ENCODE measurements at places on chromosomes 16 and 17. TPM values are rescaled to one million over a fixed set of nuclear protein-coding genes. Genes with fewer than 3 reads are reported as not detected.

Gene CDRT15L2
- not detected for total RNA-seq

Gene CCL3
- total RNA-seq, result not detected

Gene TMEM186
- total RNA-seq, result 11.8 TPM

Gene TMIGD1
- not detected for total RNA-seq

Gene GUCY2D
- not detected for total RNA-seq

Gene TAT
- total RNA-seq, result not detected

Gene UBE2G1
- 98.5 TPM for total RNA-seq

Gene CALB2
- not detected for total RNA-seq

Gene TBC1D3K
- total RNA-seq, result not detected

DNA sequence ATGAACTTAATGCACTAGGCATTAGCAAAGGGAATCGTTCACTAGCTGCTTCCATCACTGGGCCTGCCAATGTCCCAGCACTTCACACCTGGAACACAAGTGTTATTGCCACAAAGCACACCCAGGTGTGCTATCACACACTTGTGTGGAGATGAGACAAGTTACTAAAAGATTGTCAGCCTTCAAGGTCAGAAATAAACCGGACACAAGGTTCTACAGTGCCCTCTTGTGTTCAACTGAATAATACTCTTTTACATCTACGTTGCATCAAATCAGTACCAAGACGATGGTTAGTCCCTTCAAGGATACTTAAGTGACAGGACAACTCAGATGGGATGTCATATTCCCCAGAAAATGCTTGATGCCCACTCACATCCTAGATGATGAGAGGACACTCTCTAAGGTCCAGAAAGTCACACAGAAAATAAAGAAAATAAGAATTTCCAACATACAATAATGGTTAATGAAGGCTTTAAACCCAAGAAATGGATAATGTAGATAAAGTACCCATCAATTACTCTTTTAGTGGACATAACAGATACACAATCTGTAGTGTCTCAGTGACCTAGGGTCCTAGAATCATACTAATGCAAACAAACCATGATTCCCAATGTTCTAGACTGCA, 16.4 kb upstream of the GLG1 start:
- H3K4me3 ChIP-seq, result no peak overlapping the region
- no peaks in the 10 kb centered on the region for H3K27me3 ChIP-seq
- H3K27ac ChIP-seq, result no peak overlapping the region
- peaks cover 9% of the 10 kb centered on the region for H3K36me3 ChIP-seq

DNA sequence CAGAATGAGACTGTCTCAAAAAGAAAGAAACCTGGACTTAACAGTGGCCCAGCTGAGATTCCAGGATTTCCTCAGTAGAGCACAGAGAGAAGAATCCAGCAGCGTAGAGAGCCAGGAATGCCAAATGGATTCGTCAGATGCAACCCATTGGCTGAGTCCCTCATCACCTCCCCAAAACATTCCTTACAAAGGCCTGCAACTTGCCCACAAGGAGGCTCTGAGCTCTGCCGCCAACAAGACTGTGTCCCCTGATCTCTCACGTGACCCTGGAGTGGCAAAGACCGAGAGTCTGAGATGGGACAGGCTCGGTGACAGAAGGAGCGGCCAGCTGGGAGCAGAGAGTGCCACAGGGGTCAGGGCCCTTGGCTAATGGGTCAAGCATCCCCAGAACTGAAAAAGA, 6.9 kb upstream of the CHMP6 start:
- peaks cover 9% of the 10 kb centered on the region for H3K27me3 ChIP-seq
- no peak for DNase-seq
- H3K27ac ChIP-seq, result no peak overlapping the region
- H3K36me3 ChIP-seq, result no peaks in the 10 kb centered on the region

DNA sequence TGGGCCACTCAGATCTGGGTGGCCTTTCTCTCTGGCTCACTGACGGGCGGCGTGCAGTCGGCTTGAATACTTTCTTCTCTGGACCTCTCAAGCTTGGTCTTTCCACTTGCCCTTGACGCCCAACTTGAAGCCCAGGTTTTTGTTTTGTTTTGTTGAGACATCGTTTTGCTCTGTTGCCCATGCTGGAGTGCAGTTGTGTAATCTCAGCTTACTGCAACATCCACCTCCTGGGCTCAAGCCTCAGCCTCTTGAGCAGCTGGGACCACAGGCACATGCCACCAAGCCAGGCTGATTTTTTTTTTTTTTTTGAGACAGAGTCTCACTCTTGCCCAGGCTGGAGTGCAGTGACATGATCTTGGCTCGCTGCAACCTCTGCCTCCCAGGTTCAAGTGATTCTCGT, 22.7 kb upstream of the KIF19 start:
- H3K36me3 ChIP-seq, result no peaks in the 10 kb centered on the region
- no peak overlapping the region for H3K27ac ChIP-seq
- DNase-seq, result no peak
- peaks cover 7% of the 10 kb centered on the region for H3K4me1 ChIP-seq

- H3K27ac ChIP-seq, result no peak overlapping the region
- peaks cover 7% of the 10 kb centered on the region for H3K36me3 ChIP-seq
- no peaks in the 10 kb centered on the region for H3K27me3 ChIP-seq
- H3K4me1 ChIP-seq, result peaks cover 9% of the 10 kb centered on the region
Measured at GRCh38 chr16:50774960-50775359, 33.1 kb downstream of the CYLD start.

GRCh38 chr16:81204798-81205680, 33.5 kb upstream of the BCO1 start:
- H3K27ac ChIP-seq, result no peak overlapping the region
- no peaks in the 10 kb centered on the region for H3K36me3 ChIP-seq
- H3K4me3 ChIP-seq, result no peak overlapping the region
- peaks cover 3% of the 10 kb centered on the region for H3K27me3 ChIP-seq
- H3K4me1 ChIP-seq, result peaks cover 4% of the 10 kb centered on the region

DNA sequence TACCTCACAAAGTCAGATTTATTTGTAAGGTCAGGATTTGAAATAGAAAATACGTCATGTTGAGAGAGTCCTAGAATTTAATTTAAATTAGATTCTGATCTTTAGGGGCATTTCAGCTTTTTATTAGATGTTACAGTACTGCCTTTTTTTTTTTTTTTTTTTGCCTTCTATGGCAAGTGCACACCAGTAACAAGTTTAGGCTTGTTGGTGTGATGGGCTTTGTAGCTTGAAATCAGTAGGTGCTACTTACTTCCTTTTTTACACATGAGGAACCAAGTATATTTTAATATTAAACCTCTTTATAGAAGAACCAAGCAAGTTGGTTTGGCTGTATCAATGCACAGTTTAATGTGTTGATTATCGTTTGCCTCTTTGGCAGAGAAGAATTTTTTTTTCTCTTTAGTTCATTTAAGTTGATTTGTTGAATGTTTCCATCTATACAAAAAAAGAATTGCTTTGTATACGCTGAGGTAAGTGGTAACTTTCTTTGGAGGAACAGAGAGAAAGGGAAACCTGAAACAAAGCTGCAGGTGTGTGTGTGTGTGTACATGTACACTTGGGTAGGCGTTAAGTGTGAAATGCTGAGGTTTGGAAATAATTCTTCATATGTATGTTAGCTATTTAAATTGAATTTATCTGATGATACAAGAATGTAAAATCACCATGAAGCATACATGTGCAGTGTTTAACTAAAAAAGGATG, 15.7 kb downstream of the RBL2 start:
- H3K36me3 ChIP-seq, result peaks cover 5% of the 10 kb centered on the region
- DNase-seq, result no peak
- no peaks in the 10 kb centered on the region for H3K4me1 ChIP-seq
- H3K27ac ChIP-seq, result no peak overlapping the region

GRCh38 chr16:58026139-58026704, 668 bp downstream of the MMP15 start:
- H3K27ac ChIP-seq, result no peak overlapping the region
- peaks cover 3% of the 10 kb centered on the region for H3K36me3 ChIP-seq
- peak overlapping the region; percentile 87 for H3K4me3 ChIP-seq
- H3K27me3 ChIP-seq, result peaks cover 34% of the 10 kb centered on the region
- peaks cover 40% of the 10 kb centered on the region for H3K4me1 ChIP-seq

DNA sequence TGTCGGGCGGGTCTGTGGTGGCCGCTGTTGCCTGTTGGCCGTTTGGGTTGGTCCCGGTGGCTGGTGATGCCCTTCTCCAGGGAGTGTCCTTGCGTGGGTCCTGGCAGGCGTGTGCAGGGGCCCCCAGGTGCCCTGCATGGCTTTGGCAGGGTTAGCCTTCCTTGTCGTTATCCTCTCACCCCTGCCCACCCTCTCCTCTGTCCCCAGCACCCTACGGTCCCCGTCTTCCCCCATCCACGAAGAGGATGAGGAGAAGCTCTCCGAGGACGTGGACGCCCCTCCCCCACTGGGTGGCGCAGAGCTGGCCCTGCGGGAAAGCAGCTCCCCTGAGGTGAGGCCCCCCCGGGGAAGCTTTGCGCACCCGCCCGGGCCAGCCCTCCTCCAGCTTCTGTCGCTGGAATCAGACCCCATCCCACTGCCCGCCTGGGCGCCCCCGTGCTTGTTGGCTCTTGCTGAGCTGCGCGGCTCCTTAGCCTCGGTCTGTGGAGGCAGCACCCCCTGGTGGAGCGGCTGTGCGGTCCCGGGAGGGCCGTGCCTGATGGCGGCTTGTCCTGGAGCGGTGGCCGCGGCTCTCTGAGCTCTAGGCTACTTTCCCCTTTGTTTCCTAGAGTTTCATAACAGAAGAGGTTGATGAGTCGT, 10.6 kb upstream of the NUDT16L1 start:
- peak; percentile 48 for DNase-seq
- H3K4me3 ChIP-seq, result no peak overlapping the region
- no peaks in the 10 kb centered on the region for H3K36me3 ChIP-seq
- no peak overlapping the region for H3K27ac ChIP-seq

- no peak overlapping the region for H3K4me3 ChIP-seq
- no peaks in the 10 kb centered on the region for H3K27me3 ChIP-seq
- DNase-seq, result no peak
- no peak overlapping the region for H3K27ac ChIP-seq
- no peaks in the 10 kb centered on the region for H3K36me3 ChIP-seq
Measured at GRCh38 chr17:43615330-43616028, 46.2 kb downstream of the MEOX1 start.

GRCh38 chr17:13635951-13636350, 34.2 kb upstream of the HS3ST3A1 start:
- H3K4me1 ChIP-seq, result peaks cover 7% of the 10 kb centered on the region
- H3K27ac ChIP-seq, result no peak overlapping the region
- no peak for DNase-seq
- H3K4me3 ChIP-seq, result no peak overlapping the region
- H3K27me3 ChIP-seq, result no peaks in the 10 kb centered on the region

DNA sequence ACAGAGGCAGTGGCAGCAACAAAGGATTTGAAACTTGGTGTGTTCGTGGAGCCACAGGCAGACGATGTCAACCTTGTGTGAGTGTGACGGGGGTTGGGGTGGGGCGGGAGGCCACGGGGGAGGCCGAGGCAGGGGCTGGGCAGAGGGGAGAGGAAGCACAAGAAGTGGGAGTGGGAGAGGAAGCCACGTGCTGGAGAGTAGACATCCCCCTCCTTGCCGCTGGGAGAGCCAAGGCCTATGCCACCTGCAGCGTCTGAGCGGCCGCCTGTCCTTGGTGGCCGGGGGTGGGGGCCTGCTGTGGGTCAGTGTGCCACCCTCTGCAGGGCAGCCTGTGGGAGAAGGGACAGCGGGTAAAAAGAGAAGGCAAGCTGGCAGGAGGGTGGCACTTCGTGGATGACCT, 25.5 kb downstream of the STH start:
- DNase-seq, result no peak
- H3K36me3 ChIP-seq, result peaks cover 17% of the 10 kb centered on the region
- H3K4me1 ChIP-seq, result peaks cover 39% of the 10 kb centered on the region
- H3K27ac ChIP-seq, result no peak overlapping the region
- no peak overlapping the region for H3K4me3 ChIP-seq
- H3K27me3 ChIP-seq, result no peaks in the 10 kb centered on the region

Measured in neural crest cell (in vitro differentiated cells).